ENCODE measurements at places on chromosomes 2 and 18.

DNA sequence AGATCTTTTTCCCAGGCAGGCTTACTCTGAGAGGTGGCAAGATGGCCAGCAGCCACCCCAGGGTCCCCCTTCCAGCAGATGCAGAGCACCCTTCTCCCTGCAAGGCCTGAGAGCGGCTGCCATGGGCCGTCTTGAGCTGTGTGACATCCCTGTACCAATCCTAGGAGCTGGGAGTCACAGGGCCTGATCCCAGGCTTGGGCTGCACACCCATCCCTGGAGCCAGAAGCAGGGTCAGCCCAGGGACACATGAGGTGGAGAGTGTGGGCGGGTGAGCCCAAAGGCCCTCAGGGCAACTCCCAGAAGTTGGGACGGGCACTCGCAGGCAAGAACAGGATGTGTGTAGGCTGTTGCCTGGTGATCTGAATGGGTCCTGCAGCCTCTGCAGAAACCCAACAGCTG, 40.5 kb downstream of the CROCC2 start:
- DNase-seq, result no peak

DNA sequence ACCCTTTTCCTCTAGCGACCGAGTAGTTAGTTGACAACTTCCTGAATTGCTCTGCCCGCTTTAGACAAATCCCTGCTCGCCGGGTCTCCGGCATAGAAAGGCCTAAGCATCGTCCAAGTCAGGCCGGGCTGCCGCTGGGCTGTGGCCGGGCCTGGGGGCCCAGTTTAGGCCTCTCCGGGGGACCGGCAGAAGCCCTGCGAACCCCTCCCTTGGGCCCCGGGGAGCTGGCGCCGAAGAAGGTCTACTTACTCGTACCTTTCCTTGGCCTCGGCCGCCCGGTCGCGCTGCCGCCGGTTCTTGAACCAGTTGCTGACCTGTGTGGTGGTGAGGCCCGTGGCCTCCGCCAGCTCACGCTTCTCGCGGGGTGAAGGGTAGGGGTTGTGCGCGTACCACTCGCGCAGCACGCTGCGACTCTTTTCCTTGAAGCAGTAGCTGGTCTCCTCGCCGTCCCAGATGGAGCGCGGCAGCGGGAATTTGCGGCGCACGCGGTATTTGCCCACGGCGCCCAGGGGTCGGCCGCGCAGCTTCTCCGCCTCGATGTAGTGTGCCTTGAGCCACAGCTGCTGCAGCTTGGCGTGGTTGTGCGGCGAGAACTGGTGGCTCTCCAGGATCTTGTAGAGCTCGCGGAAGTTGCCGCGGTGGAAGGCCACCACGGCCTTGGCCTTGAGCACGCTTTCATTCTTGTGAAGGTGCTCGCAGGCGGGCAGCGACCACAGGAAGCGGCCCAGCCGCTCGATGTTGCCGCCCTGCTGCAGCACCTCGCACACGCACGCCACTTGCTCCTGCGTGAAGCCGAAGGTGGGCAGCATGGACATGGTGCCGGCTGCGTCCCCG, 739 bp downstream of the SIX2 start:
- DNase-seq, result peak; percentile 14

DNA sequence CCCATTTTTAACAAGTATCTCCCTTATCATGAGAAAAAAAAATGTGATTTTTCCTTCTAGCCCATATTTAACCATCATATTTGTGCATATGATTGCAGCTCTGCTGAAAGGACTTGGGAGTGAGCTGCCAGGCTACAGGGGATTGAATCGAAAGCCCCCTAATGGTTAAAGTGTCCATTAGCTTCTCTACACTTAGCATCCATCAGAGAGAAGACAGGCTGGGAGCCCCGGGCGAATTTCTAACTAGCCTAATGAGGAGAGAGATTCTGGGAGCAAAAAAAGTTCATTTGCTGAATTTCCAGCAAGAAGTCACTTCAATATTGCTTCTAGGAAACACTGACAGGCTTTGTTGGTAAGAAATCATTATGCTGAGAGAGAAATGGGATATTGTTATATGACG, 848.8 kb downstream of the TDRD15 start:
- DNase-seq, result no peak

DNA sequence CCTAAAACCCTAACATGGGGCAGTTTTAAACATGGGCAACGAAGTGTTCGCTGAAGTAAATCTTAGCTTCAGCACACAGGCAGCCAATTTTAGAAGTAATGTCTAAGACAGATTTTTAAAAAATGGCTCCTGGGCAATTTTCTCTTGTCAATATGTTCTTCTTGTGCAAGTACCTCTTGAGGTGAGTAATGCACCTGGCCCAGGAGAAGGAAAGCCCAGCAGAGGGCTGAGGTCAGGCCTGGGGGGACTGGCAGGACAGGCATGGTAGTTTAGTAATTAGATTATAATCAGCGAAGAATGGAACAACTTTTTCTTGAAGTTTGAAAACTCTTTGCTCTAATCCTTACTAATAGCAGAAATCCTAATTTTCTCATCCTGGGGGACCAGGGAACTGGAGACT, 77.6 kb downstream of the SPRED2 start:
- no peak for DNase-seq

GRCh38 chr2:43402452-43402937, 176.1 kb upstream of the ZFP36L2 start:
- no peak for DNase-seq

- DNase-seq, result no peak
These were observed 73.8 kb downstream of the RAB3GAP1 start for GRCh38 chr2:135125940-135126339.

GRCh38 chr2:150887926-150888325, 373.7 kb downstream of the RBM43 start:
- no peak for DNase-seq

GRCh38 chr2:128305555-128306080, 13.1 kb downstream of the HS6ST1 start:
- peak; percentile 78 for DNase-seq

GRCh38 chr2:620004-620403, 57.2 kb downstream of the TMEM18 start:
- no peak for DNase-seq

DNA sequence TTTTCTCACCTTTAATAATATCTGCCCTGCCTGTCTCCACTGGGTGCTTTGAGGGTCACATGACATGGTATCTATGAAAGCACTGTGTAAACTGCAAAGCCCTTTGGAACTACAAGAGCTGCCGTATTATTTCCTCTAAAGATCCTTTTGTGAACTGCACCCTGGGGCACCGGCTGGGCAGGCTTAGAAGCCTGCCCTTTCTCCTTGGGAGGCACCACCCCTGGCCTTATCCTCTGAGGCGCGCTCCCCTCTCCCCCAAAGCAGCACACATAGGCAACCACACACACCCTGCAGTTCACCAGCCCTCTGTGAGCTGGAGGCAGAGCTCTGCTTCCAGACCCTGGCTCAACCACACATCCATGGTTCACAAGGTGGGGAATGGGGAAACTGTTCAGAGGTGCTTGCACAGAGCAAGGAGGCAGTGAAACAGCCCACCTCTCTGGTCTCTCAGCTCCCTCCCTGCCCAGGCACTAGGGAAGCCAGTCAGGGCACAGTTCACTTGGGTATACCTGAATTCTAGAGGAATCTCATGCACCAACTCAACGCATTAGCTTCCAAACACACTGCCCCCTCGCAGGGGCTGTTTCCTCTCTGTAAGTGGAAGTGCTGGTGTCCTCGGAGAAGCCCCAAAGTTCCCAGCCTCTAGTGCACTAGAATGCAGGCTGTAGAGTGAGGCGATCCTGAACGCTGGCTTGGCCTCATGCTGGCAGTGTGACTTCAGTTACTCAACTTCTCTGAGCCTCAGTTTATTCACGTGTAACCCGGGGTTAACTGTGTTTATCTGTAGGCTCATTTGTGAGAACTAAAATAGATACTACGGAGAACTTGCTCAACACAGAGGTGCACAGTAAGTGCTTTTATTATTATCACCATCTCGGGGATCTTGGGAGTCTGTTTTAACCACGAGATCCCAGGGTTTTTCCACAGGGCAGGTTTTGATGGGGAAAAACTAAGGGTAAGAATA, 11.0 kb downstream of the SIGLEC15 start:
- peak; percentile 85 for DNase-seq

DNA sequence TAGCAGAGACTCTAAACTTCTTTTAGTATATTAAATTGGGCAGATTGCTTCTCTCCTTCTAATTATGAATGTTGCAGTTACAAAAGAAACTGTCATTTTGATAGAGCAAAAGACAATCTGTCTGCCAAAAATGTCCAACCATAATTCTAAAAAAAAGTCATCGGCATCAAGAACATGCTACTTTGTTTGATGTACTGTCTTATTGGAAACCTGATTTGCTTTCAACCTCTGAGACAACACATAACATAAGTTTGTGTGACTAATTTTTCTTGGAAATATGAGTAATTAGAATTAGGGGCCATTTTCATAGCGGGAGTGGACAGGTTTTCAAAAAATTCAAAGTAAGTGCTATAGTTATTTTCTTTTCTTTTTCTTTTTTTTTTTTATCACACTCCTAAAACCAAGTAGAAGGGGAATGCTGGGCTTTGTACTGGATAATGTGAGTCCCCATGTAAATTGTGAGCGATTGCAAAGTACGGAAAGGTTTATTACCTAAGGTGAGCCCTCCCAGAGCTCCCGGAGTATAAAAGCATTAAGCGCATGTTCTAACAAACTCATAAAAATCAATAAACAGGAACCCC, 59.1 kb downstream of the ZEB2 start:
- DNase-seq, result no peak

DNA sequence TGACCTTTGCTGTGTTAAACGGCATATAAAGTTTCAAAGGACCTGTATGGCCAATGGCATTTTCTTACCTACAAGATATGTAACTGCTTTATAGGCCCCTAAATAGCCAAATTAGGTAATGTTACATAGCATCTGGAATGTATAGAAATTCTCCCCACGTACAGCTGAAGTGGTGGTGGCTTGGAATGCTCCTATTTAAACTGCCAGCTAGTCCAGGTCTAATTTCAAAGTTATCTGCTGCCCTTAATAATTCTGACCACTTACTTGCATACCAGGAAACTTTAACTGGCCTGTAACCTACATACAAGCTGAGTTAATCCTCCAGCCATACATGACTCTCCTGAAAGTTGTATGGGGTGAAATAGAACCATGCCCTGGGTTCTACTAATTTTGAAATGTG, 1.3 kb downstream of the KIAA2012 start:
- no peak for DNase-seq

DNA sequence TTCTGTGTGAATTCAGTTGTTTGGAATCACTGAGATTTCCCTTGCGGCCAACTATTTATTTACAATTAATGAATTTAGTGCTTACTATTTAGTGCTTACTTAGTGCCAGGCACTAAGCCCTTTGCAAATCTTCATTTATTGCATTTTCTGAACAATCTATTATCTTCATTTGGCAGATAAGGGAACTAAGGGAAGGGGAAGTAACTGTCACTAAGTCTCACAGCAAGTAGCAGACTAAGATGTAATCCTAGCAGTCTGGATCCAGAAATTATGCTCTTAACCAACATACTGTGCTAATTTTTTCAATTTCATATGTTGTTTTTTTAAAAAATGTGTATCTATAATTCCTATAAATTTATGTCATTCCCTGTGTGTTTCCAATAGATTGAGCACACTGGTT, 214.4 kb upstream of the EPC2 start:
- DNase-seq, result no peak

- peak; percentile 35 for DNase-seq
These were observed 229.1 kb upstream of the RBBP8 start for GRCh38 chr18:22703883-22704585.

GRCh38 chr2:12027136-12027535, 280.7 kb downstream of the LPIN1 start:
- no peak for DNase-seq

DNA sequence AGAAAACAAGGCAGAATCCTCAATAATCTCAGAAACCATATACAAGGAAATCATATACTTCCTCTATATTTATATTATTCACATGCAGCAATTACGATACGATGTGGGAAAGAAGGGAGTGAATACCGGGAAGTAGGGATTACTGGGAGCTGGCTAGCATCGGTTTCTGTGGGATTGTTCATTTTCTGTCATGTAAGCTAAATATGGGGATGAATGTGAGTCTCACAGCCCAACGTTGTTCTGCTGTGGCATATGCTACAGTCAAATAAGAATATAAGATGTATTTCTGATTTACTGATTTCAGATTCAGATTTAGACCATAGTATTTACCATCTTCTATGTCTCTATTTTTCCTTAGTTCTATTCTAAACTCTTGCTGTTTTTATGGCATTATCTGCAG, 113.6 kb downstream of the EVA1A start:
- no peak for DNase-seq

DNA sequence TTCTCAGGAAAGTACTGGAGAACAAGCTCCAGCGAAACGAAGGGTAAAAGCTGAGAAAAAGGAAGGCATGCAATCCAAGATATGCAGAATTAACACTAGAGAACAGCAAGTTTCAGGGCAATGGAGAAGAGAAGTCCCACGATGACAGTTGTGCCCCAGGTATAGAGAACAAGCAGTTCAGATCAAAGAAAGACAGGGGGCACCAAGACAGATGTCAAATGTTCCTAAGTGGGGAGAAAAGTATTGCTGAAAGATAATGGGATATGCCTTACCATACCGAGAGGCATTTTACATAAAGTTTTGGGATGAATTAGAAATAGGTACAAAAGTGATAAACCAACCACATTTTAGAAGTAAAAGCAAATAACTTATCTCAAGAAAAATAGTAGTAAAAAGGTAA, 79.1 kb upstream of the UBE2E3 start:
- no peak for DNase-seq

DNA sequence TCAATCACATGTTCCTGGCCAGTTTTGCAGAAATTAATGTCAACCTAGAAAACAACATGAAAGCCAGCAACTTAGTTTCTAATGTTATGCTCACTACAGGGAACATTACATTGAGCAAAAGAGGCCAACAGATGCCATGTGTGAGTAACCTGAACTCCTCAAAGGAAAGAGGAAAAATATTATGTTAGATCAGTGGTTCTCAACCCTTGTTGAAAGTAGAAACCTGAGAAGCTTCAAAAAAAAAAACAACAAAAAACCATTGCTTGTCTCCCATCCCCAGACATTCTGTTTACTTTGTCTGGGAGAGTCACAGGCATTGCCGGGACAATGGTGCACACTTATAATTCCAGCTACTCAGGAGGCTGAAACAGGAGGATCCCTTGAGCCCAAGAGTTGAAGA, 57.7 kb downstream of the METTL4 start:
- DNase-seq, result no peak

- DNase-seq, result no peak
These were observed 275.2 kb downstream of the IRS1 start for GRCh38 chr2:226524381-226524843.

DNA sequence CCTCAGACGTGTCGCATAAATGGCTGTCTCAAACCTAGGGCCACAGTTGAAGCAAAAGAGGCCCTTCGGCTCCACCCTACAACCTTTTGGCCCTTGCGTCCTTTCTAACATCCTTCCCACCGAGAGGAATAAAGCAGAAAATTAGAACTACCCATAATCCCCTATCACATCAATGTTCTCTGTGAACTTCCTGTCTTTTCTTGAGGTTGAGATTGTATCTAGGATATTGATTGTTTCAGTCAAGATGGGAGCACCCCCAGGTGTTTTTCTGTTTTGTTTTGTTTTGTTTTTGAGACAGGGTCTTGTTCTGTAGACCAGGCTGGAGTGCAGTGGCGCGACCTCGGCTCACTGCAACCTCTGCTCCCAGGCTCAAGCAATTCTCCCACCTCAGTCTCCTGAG, 23.6 kb downstream of the INPP5D start:
- DNase-seq, result no peak
